Esophagus muscularis mucosa (tissue), 4 donors: ENCODE measurements at places on chromosomes 7 and 10. TPM values are rescaled to one million over a fixed set of nuclear protein-coding genes. Genes with fewer than 3 reads are reported as not detected.

Gene TFPI2
- 1.9 TPM for total RNA-seq

Gene TEX36
- total RNA-seq: not detected

Gene GSTO2
- total RNA-seq: 0.99 TPM

Gene TBX20
- 0.83 TPM for total RNA-seq

Gene ADRB1
- total RNA-seq: 25.3 TPM

Gene BLVRA
- total RNA-seq: 86.0 TPM

Gene C7orf57
- not detected for total RNA-seq

Gene ATP6V0A4
- not detected for total RNA-seq

Gene DLG5
- total RNA-seq: 62.7 TPM

Gene TSPAN13
- 5.6 TPM for total RNA-seq

Gene DDC
- total RNA-seq: not detected

Gene GCK
- total RNA-seq: 0.75 TPM

Gene MPP7
- 51.9 TPM for total RNA-seq

Gene ANXA11
- total RNA-seq: 126 TPM

Gene EBLN1
- not detected for total RNA-seq

Gene GSAP
- 15.7 TPM for total RNA-seq
